ENCODE measurements at places on chromosomes 7 and 10.

DNA sequence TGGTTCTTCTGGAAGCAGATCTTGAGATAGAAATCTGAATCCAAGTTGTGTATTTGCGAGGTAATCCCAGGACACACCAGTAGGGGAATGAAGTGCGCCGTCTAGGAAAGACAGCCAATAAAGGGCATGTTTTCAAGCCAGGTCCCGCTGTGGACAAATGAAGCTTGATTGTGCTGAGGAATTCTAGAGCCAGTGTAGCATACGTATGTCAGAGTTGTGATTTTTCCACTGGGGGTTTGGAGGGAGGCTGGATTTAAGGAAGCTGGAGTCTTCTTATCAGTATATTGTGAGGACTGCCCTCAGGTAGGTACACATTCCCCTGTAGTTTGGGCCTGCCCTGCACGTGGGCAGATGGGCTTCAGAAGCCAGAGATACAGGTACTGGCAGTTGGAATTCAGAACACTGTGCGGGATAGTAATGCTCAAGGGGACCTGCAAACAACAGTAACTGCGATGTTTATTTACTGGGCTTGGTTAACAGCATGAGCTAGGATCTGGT, 50.9 kb downstream of the GALNT11 start:
- DNase-seq = no peak

- no peak for DNase-seq
Observed at GRCh38 chr10:74096777-74097176, 53.9 kb downstream of the AP3M1 start.

DNA sequence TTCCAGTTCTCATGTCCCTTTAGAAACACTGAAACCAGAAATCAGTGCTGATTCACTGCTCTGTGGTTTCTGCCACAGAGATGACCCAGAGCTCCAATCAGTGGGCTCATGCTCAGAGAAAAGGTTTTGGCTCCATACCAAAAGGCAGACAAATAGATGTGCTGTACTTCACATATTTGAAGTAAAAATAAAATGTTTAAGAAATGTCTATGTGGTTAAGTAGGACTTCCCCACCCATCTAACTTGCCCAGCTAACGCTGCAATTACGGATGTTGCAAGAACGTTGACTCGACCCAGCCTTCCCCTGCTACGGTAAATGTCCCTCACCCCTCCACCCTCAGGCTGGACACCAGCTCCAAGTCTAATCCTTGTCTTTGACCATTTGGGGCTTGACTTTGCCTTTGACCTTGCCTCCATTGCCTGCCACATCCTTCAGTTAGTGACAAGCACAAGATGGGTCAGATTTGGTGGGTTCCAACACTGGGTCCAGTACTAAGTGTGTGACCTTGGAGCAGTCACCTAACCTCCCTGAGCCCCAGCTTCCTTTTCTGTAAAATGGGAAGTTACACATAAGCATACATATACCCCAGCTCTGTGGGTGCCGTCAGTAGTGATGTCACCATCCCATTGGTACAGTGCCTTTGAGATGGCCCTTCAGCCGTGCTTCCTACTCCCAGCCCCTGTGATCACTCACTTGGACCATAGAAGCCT, 95.8 kb downstream of the CHST15 start:
- no peak for DNase-seq

DNA sequence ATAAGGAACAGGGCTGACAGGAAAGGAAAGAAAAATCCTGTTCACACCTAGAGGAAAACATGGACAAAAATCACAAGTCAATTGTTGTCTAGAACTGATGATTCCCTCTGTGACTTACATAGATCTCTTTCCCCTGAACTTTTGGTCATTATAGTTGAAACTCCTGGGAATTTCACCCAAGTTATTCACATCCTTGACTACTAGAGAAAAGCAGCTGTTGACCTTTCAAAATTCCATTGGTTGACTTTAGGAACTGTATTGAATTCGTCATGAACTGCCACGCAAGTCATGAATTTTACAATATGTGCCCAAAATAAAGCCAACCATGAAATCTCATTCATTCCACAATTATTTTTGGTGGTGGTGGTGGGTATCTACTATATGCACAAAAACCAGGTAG, 104.3 kb downstream of the UBE2H start:
- no peak for DNase-seq

GRCh38 chr7:75945297-75946168, 30.6 kb downstream of the POR start:
- DNase-seq = no peak

DNA sequence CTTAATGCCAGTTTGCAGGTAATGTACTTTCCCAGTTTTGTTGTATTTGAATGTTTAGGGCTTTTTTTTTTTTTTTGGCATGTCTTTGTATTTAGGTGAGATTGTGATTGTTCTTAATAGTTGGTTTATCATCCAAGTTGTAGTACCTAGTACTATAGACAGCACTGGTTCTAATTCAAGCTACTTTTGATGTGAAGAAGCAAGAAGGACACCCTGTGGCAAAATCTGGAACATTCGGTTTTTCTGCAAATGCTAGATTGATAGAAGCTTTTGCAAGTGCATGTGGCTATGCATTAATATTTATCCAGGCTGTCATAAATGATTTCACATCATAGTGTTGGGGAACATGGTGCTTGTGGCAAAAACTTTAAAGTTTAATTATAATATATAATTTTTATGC, 248.9 kb downstream of the FOXP2 start:
- DNase-seq = peak; percentile 6

DNA sequence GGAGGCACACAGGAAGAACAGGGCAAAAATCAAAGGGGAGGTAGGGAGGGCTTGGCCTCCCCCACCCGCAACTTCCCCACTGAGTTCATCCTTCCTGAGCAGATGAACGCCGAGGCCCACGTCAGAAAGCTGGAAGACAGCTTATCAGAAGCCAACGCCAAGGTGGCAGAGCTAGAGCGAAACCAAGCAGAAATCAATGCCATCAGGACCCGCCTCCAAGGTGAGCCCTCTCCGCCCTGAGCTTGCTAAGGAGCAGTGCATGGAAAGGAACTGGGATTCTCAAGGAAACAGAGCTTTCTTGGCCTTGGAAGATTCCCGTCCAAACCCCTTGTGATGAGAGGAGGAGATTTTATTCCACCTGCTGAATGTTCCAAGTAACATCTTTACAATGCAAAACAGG, 16.5 kb downstream of the MYH16 start:
- DNase-seq = no peak

DNA sequence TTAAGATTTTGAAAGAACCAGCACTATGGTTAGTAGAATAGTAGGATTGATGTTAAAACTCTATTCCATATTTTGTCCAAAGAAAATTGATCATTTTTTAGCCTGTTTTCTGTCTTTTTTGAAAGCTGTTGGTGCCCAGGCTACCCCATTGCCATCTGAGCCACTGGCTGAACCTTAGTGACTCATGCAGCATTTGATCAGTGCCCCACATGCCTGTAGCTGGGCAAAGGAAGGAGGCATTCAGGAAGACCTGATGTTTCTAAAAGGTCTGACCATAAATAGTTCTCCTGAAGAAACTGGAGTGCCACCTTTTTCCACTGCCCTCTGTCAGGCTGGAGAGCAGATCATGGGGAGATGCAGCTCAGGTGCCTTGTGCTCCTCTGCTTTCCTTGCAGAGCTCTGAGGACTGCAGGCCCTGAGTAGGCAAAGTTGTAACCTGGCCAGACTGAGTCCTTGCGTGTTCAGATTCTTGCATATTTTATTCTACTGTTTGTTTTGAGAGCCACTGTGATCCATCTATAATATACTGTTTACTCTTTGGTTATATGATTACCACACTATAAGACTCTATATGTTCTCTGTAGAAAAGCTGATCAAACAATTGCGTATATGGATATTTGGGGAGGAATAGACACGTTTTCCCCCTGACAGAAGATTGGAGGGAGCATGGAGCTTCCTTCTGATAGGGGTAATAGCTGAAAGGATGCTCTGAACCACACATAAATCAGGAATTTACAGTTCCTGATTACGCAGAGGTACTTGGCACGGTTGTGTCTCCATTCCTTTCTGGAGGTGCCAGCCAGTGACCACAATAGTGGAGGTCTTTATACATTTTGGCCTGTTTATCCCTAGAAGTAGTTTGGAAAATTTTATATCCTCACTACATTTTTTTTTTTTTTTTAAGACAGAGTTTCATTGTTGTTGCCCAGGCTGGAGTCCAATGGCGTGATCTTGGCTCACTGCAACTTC, 48.9 kb upstream of the GJD4 start:
- no peak for DNase-seq

- no peak for DNase-seq
Observed at GRCh38 chr10:79379512-79380124, 32.3 kb downstream of the PPIF start.

DNA sequence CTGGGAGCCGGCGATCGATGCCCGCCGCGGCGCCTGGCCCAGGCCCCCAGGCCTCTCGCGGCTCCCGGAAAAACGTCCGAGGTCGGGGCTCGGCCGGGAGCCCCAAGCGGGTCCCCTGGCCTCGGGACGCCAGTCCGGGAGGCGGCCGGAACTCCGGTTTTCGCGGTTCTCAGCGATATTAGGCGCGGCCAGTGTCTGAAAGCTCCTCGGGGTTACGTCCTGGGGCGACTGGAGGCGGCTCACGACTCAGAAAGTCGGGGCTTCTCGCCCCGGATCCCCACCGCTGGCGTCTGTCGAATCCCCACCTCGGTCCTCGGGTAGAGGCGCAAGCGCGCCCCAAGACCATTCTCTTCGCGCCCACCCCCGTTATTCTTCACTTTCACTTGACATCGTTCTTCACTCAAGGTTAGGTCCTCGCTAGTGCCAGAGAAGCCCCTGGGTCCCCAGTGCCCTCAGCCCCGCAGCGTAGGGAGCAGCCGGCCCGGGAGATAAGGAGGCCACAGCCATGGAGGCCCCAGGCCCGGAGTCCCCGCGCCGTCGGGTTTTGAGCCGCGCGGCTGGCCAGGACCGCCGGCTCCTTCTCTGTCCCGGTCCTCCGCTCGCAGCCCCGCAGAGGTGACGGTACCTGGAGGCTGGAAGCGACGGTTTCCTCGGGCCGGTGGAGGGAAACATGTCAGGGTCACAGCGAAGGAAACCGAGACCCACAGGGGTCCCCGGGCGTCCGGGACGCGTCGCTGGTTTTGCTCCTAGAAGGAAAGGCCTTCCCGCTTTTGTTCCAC, 35.2 kb upstream of the EBLN1 start:
- DNase-seq = no peak

DNA sequence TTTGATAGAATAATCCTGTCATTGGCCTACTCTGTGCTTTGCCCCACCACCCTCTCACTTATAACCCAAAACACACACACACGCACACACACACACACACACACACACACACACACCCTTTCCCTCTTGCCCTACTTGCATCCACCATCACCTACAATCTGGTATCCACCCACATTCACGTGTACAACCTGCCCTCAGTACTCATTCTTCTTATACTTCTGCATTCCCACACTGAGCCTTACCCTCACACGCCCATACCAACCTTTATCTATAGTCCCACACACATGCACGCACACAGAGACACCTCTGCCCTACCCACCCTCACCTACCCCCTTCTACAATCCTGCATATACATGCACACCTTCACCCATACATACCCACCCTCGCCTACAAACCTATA, 10.8 kb upstream of the SRI start:
- DNase-seq = no peak

DNA sequence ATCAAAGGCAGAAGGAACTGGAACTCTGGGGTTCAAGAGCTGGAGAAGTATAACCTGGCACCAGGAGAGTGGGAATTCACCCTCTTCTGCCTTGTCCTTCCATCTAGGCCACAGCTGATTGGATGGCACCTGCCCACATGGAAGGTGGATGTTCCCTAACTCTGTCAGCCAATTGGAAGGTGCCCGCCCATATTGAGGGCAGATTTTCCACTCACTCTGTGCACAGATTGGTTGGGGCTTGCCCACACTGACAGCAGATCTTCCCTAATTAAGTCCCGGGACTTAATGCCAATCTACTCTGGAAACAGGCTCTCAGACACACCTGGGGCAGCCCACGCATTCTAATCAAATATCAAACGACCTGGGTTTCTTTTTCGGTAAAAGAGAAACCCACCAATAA, 1142.3 kb upstream of the CELF2 start:
- DNase-seq = no peak

DNA sequence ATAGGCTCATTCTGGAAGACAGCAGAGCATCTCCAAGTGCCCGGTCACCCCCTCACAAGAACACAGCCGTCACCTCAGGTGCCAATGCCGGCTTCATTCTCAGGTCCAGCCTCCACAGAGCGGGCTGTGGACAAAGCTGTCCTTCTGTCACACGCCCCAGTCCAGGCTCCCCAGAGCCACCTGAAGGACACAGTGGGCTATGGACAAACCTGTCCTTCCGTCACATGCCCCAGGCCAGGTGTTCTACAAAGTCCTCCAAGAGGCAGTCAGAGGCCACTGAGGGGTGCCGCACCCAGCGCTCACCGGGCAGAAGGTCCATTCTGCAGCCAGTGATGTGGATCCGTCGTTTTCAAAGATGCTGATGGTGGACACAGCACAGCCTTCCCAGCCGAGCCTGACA, 173.2 kb upstream of the PPP2R2D start:
- DNase-seq = no peak

GRCh38 chr7:135428879-135429278, 81.0 kb downstream of the CNOT4 start:
- no peak for DNase-seq

DNA sequence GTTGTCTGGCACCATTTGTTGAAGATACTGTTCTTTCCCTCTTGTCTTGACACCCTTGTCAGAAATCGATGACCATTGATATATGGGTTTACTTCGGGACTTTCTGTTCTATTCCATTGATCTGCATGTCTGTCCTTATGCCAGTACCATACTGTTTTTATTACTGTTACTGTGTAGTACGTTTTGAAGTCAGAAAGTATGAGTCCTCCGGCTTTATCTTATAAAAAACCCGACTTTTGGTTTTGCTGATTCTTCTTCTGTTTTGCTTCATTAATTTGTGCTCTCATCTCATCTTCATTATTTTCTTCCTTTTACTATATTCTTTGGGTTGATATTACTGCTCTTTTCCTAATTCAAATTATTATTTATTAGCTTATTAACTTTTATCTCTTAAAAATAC, 52.4 kb downstream of the MAPK8 start:
- no peak for DNase-seq

- no peak for DNase-seq
Observed at GRCh38 chr7:68334636-68335272, 1263.5 kb upstream of the AUTS2 start.

- DNase-seq = no peak
Observed at GRCh38 chr7:129559564-129559963, 52.0 kb upstream of the NRF1 start.

- DNase-seq = no peak
Observed at GRCh38 chr10:77195101-77195500, 442.5 kb downstream of the KCNMA1 start.

DNA sequence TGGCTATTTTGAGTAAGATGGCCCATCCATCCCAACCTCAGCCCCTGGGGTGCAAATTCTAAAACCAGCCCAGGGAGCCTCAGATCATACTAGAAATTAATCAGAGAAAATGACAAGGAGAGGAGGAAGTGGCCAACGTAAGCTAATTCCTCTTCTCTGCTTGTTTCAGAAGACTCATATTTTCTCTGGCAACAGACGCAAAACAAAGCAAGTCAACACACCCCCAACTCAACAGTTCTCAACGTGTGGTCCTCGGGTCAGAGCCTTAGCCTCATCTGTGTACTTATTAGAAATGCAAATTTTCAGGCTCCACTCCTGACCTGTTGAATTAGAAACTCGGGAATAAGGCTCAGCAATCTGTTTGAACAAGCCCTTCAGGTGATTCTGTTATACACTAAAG, 413.9 kb upstream of the AUTS2 start:
- DNase-seq = no peak

GRCh38 chr7:156943091-156944041, 6.1 kb upstream of the NOM1 start:
- no peak for DNase-seq

Measured in NCI-H524 treated with DMSO at 0.1 percent for 48 hours (cell line).